Stimulated activated CD4-positive, alpha-beta T cell treated with anti-CD3 and anti-CD28 coated beads, Interleukin-2, amount 100 ng/mL, for 48 hours (primary cell): ENCODE measurements at places on chromosomes 2 and 18.

- DNase-seq, result no peak
Observed at GRCh38 chr2:144443837-144444817, 75.8 kb downstream of the ZEB2 start.

- DNase-seq, result no peak
Observed at GRCh38 chr18:38460657-38461056, 895.1 kb upstream of the CELF4 start.

GRCh38 chr18:55509631-55510324, 78.2 kb downstream of the TCF4 start:
- no peak for DNase-seq

DNA sequence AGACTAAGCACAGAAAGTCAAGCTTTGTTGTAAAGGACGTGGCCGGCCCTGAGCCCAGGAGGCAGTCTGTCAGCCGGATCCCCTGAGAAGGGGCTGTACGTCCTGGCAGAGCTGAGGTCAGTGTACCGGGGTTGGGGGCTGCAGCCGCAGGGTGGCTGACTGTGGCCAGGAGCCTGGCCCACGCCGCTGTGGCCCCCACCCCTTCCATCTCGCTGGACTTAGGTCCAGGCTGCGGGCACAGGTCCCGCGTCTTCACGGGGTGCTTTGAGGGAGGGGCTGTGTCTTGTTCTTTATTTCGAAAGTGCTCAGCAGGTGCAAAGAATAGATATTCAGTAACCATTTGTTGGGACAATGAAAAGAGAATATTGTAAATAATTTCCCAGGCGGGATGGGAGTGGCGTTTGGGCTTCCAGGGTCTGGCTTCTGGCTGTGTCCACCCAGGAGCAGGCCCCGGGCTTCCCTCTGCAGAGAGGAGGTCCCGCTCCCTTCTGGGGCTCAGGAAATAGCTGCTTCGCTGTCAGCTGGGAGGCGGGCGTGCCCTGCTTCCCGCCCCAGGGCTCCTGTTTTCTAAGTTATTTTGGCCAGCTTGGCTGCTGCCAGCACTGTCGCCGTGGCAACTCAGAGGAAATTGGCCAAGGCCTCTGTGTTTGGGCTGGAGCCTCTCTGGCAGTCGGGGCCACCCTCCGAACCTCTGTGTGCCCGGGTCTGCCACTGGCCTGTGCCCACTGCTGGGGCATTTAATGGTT, 7.4 kb downstream of the NFATC1 start:
- DNase-seq, result no peak

DNA sequence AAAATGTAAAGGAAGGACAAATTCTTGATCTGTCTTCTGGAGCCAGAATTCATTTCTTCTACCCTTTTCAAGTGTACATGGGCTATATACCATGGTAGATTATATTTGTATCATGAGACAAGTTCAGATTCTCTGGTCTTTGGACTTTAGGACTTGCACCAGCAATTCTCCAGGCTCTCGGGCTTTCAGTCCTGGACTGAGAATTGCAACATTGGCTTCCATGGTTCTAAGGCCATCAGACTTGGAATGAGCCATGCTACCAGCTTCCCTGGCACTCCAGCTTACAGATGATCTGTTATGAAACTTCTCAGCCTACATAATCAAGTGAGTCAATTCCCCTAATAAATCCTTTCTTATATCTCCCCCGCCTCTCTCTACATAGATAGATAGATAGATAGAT, 33.3 kb downstream of the SRD5A2 start:
- DNase-seq, result no peak
